ENCODE measurements at places on chromosomes 11 and 22.
A peak's percentile ranks its signal among the peaks of the same experiment; 100 is the strongest.

GRCh38 chr22:39422721-39423120 lies 23.1 kb downstream of the TAB1 start:
- no peak for DNase-seq

GRCh38 chr11:58616594-58616993 lies 5.9 kb upstream of the CNTF start:
- no peak for DNase-seq

GRCh38 chr11:41461057-41461681 lies 1.7 kb upstream of the LRRC4C start:
- DNase-seq = no peak

DNA sequence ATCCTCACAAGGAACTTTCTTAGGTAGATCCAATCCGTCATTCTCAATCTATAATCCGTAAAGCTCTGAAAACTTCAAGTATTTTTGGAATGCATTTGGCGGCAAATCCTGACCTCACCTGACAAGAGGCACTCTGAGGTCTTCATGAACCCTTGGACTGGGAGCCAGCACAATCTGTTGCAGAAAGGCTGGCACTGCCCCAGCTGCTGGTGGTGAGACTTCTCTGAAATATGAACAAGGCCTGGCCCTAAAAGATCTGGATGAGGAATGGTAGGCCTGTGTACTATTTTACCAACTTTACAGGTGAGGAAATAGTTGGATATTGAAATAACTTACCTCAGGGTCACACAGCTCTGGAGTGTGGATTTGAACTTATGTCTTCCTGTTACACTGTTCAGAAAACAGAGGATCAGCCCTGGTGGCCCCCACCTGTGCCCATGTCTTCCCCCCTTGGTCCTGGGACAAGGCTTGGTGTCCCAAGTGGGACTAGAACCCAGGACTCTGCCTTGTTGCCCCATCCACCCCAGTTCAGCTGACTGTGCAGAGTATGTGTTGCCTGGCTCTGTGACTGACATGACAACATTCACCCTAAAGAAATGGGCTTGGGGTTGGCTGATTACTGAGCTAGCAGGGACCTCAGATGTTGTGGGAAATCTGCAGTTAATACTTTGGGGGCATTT lies 471.4 kb downstream of the MN1 start:
- DNase-seq = no peak

DNA sequence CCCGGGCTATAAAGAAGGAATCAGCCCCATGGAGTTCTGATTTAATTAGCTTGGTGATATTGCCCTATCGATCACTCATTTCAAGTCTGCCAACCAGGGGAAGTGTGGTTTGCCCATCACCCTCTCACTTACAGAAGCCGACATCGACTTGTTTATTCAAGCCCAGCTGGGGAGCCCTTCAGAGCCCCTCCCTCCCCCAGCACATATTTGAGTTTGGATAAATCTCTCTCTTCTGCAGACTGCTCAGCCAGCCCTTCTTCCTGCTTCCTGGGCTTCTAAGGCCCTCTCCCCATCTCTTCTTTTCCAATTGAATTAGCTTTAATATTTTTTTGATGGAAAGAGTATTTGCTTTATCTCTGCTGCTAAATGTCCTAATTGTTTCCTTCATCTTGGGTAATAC lies 299.0 kb downstream of the MIAT start:
- DNase-seq = no peak

- no peak for DNase-seq
Measured at GRCh38 chr22:26847816-26848215, 190.4 kb downstream of the MIAT start.

DNA sequence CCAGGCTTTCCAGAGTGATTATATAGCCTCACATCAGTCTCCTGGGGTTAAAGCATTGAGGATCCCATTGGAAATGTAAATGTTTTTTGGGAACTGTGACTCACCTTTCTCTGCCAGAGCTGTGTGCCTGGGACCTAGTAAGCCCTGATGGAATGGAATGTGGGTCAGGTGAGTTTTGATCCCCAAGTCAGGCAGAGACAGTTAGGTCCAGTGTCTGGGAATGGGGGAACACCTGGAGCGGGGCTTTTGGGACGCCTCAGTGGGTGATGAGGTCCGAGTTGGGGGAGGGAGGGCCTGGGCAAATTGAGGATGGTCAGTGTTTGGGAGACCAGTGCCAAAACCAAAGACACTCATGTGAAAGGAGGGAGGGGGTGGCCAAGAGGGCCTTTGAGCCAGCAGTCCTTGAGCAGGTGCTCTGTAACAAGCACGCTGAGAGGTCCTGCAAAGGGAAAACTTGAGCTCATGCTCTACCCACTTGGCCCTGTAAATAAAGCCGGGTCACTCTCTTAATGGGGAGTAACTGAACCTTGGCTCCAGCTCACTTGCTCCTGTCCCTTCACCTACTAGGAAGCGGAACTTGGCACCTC lies 104.7 kb downstream of the NAV2 start:
- DNase-seq = no peak

- DNase-seq = no peak
Measured at GRCh38 chr22:22060200-22061084, 77.9 kb upstream of the TOP3B start.

DNA sequence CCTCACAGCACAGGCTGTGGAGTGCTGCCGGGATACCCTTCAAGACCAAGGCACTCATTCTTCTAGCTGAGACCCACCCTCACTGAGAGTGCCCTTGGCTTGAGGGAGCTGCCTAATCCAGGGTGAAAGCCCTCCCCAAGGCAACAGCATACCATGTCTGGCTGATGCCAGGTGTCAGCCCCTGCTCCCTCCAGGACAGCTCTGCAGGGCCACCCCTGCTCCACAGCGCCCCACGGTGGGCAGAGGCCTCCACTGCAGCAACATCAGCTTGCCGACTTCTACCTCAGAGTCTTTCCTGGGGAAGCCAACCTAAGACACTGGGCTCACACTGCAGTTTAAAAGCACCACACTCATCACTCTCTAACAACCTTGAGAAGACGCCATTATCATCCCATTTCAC lies 29.0 kb downstream of the TTLL1 start:
- DNase-seq = no peak

- DNase-seq = no peak
Measured at GRCh38 chr11:9028581-9028980, 24.8 kb upstream of the NRIP3 start.

- no peak for DNase-seq
Measured at GRCh38 chr11:9302448-9302847, 11.9 kb downstream of the TMEM41B start.

- no peak for DNase-seq
Measured at GRCh38 chr11:131832079-131832478, 461.7 kb downstream of the NTM start.

GRCh38 chr11:103808252-103808651 lies 228.2 kb upstream of the DDI1 start:
- no peak for DNase-seq

- no peak for DNase-seq
Measured at GRCh38 chr11:125588505-125588904, 4.1 kb upstream of the STT3A start.

DNA sequence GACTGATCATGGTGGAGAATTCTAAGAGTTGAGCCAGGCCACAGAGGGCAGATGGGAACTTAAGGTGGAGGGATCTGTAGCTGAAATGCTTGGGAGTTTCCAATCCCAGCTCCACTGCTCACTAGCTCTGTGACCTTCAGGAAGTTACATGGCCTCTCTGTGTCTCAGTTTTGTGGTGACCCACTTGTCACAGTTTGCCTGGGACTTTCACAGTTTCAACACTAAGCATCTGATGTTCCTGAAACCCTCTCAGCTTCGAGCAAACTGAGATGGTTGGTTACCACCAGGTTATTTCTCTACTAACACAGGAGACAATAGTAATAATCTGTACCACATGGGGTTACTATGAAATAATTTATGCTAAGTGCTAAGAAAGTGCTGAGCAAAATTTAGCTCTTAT lies 505.3 kb downstream of the OPCML start:
- DNase-seq = no peak

DNA sequence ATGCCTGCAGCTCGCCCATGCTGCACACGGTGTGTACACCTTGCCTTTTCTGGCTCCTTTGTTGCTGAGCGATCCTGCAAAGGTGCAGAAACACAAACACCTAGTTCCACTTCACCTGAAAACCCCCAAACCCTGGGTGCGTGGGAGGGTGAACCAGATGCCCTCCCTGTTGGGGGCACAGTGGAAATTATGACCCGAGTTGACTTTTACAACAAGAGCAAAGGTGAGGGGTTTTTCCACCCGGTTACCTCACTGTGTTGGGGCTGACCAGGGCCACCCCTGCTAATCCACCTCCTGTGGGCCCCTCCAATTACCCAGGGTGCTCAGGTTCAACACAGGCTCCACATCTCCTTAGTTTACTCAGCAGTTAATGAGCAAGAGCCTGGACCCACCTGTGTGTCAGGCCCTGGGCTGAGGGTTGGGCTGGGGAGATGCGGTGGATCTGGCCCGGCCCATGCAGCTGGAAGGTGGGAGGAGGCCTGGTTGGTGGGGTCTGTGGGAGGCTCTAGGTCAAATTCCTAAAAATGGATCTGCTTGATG lies 42.1 kb downstream of the LRRC32 start:
- no peak for DNase-seq

GRCh38 chr11:44531636-44532035 lies 33.8 kb upstream of the CD82 start:
- DNase-seq = no peak

DNA sequence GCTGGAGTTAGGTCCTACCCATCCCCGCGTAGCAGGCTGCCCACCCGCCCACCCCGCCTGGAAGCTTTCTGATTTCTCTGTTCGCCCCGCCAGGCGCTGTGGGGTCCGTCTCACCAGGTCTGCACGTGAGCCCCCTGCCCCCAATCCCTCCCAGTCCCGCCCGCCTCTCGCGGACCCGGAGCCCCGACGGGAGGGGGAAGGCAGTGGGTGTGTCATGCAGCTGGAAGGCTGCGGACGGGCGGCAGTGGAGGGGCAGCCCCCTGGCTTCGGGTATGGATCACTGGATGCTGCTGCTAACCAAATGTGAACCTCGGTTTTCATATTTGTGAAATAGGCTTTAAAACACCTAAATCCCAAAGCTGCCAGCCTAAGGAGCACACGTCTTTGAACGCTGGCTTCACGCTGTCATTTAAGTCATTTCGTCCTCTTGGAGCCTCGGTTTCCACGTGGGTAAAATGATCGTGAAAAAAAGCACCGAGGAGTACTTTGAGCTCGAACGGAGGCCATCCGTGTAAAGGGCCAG lies 568 bp upstream of the BIK start:
- DNase-seq = no peak

DNA sequence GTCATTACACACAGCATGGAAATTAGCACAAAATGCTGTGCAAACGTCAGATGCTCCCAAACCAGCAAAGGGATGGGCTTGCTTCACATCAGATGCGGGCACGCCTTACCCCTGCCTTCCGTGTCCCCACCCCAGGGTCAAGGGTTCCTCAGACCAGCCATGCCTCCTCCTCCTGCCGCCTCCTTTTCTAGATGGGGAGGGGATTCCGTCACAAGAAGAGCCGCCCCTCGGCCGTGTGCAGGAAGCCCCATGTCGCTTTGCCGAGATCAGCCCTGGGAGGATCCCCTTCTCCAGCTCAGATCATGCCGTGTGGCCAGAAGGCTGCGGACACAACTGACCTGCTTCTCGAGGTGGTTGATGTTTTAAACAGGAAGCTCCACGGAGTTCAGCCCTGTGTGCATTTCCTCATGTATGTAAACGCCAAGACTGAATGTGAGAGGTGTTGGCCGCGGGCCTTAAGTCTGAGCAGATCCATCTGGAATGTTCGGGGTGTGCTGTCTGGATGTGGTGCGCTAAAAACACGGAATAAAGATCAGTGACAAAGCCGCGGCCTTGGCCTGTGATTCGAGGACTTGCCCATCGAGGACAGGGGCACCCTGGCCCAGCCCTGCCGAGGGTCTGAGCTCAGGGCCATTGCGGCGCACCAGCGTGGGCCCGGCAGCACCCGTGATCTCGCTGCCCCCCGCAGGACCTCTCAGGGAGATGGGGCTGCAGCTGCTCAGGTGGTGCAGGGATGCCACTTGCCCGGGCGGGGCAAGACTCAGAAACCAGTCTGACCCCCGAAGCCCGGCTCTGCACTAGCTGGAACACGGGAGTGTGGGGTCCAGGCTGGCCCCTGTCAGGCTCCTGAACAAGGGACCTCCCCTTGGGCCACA lies 412.9 kb downstream of the TBC1D22A start:
- peak; percentile 74 for DNase-seq
